ENCODE measurements at places on chromosomes 13 and 19.

DNA sequence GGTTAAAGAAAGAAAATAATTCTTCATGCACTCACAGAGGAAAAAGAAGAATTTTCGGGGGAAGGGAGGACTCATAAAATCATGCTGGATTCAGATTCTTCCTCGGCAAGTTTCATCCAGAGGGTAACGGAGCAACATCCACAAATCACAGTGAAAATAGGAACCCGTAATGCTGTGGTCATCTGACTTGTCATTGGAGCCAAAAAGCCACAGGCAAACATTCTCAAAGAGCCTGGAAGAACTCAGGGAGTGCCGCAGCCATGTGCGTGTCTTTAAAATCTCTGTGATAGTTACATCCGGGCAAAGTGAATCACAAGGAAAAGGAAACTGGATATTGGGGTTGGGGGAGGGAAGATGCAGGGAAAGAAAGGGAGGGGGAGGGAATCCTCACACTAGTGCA, 33.0 kb upstream of the VSTM2B start:
- no peak for DNase-seq

GRCh38 chr13:79196366-79196765, 209.7 kb downstream of the RBM26 start:
- DNase-seq, result no peak

GRCh38 chr19:43290568-43291359, 21.4 kb upstream of the PSG9 start:
- DNase-seq, result no peak

- no peak for DNase-seq
Observed at GRCh38 chr19:34363094-34363493, 1.9 kb upstream of the GPI start.

GRCh38 chr19:44549507-44549906, 20.0 kb upstream of the CEACAM20 start:
- DNase-seq, result no peak

DNA sequence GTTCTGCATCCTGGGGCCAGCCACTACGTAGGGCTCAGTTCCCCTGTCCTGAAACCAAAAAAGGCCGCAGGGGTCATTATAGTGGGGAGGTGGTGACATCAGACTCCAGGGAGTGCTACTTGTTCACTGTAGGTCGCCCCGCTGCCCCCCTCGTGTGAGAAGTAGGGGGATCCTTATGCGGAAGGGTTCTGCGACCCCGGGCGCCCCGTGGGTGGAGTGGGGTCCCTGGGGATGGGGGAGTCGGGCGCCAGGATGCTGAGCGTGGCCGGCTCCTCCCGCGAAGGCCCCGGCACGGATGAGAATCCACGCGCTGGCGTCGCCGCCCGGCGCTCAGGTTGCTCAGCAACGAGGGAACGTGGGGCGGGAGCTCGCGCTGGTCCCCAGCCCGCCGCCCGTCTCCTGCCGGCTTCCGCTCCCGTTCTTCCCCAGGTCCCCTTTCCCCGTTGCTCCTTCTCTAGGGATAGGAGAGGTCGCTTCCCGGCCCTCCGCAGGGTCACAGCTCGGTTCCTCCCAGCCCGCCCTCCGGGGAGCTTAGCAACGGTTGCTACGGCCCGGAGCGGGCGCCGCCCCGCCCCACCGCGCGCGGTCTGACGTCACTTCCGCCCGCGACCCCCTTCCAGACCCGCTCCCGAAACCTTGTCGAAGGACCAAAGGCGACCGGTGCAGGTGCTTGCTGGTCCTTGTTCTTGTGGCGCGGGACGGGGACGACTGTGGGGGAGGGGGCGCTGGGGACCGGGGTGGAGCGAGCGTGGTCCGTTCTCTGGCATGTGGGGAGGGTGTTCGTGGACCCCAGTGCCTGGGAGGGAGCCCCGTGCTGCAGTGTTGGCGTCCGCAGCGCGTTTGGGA, at the start of gene NAT14:
Gene NAT14, plus strand, starts transcription at position 596 of the 846 bp plus-strand sequence. CDS start 521 bp downstream, outside the sequence.
- DNase-seq, result peak; percentile 57

GRCh38 chr13:33058776-33059327, 42.6 kb downstream of the KL start:
- no peak for DNase-seq

DNA sequence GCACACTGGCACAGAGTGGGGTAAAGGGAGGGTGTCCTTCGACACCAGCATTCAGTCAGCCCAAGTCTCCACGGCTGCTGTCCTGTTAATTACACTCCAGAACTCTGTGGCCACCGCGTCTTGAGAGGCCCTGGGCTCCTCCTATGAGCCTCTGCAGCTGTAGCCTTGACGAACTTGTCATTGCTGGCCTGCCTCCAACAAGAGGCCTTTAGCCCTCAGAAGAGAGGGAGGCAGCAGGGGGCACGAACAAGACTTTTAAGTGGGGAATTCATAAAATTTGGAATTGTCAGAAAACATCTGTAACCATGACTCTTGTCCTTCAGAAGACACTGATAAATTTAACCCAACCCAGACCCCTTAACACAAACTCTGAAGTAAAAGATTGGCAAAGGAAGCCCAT, 241.9 kb downstream of the UQCRFS1 start:
- DNase-seq, result no peak

DNA sequence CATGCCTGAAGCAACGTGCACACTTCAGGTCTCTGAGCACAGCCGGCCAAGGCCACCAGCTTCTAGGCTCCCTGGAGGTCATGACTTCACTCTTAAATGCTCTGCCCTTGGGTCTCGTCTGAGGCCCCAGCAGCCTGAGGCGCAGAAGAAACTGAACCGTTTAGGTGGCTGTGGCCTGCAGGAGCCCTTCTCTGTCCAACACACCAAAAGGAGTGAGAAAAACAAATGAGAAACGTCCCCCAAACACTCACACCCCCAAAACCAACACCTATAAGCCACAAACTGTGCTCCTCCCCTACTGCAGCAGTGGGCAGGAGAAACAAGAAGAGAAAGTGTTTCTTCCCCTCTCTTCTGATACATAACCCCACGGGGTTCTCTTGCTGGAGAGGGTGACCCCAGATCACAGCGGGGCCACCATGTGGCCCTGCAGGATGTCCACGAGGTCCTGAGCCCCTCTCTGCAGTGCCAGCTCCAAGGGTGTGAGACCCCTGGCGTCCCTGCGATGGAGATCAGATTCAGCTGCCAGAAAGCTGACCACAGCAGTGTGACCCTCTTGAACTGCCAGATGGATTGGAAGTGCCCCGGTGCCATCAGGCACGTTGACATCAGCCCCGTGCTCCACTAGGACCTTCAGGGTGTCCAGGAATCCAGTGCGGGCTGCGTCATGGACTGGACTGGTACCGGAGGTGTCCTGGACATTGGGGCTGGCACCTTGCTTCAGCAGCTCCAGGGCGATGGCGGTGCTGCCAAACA, 1.0 kb upstream of the KRI1 start:
- DNase-seq, result no peak

- DNase-seq, result no peak
Observed at GRCh38 chr19:11578258-11579142, 1.1 kb upstream of the ACP5 start.

- DNase-seq, result no peak
Observed at GRCh38 chr13:38952827-38953226, 37.8 kb downstream of the STOML3 start.

DNA sequence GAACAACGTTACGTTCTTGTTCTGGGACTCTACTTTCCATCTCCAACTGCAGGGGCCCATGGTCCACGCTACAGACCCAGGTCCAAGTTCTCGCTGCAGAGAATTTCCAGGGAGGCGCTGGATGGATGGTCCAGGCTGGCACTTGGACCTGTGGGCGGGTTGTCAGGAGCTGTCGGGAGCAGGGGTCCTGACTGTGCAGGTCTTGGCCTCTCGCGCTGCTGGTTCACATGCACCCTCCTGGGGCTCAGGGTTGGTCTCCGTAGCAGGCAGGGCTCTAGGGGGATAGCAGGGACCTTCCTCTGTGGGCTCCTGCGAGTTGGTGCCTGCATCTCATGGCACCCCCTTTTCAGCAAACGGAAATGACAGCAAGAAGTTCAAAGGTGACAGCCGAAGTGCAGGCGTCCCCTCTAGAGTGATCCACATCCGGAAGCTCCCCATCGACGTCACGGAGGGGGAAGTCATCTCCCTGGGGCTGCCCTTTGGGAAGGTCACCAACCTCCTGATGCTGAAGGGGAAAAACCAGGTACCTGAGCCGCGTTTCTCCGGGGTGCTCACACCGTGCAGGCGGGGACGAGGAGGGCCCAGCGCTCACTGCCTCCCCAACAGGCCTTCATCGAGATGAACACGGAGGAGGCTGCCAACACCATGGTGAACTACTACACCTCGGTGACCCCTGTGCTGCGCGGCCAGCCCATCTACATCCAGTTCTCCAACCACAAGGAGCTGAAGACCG, 6.6 kb downstream of the PTBP1 start:
- DNase-seq, result no peak

DNA sequence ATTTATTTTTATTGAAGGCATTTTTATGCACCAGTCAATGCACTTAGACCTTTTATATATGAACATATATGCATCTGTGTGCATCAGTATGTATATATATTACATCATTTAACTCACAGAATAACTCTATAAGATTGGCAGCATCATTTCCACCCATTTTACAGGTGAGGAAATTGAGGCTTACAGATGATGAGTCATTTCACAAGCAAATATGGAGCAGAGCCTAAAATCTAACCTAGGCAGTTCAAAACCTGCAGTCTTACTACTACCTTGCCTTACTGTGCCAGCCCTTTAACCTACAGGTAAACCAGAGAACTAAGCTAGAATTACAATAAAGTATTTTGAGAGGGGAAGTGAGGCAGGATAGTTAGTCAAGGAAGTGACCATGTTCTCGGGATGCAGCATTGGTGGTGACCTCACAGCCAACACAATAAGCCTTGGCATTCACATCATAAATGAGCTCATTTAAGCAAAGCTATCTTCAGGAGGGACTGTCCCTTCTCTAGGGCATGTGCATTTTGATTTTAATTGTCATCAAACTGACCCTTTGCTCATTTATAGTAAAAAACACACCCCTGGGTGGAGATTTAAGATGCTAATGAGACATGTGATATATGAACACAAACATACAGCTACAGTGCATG, 274.3 kb downstream of the DCLK1 start:
- no peak for DNase-seq

- DNase-seq, result peak; percentile 61
Observed at GRCh38 chr13:50512474-50513299, 330.8 kb downstream of the DLEU7 start.

GRCh38 chr13:20331419-20331818, 99.3 kb upstream of the GJB6 start:
- DNase-seq, result no peak

All from cerebellar cortex (tissue), 1 donor.